GM23248 (cell line): ENCODE measurements at places on chromosomes 7 and 10. TPM values are rescaled to one million over a fixed set of nuclear protein-coding genes. Genes with fewer than 3 reads are reported as not detected.

GRCh38 chr7:28360739-28361138 is 51.6 kb upstream of the CREB5 start:
- DNase-seq: no peak

GRCh38 chr7:108112683-108113082 is 17.5 kb downstream of the LAMB4 start:
- DNase-seq: no peak

GRCh38 chr10:129958629-129959543 is 5.2 kb downstream of the EBF3 start:
- DNase-seq: no peak

PHKG1 gene
- 0.32 and 1.3 TPM in 2 replicates for total RNA-seq

GLI3 gene
- 2.0 and 4.0 TPM in 2 replicates for total RNA-seq

GRCh38 chr7:121083138-121083789 is 94.8 kb downstream of the CPED1 start:
- peak; percentile 87 for DNase-seq

FEZF1 gene
- total RNA-seq: not detected in 2 replicates

- DNase-seq: no peak
Measured at GRCh38 chr7:108014215-108014614, 11.3 kb upstream of the LAMB1 start.

GRCh38 chr10:31875608-31876007 is 53.0 kb downstream of the ARHGAP12 start:
- no peak for DNase-seq

DNA sequence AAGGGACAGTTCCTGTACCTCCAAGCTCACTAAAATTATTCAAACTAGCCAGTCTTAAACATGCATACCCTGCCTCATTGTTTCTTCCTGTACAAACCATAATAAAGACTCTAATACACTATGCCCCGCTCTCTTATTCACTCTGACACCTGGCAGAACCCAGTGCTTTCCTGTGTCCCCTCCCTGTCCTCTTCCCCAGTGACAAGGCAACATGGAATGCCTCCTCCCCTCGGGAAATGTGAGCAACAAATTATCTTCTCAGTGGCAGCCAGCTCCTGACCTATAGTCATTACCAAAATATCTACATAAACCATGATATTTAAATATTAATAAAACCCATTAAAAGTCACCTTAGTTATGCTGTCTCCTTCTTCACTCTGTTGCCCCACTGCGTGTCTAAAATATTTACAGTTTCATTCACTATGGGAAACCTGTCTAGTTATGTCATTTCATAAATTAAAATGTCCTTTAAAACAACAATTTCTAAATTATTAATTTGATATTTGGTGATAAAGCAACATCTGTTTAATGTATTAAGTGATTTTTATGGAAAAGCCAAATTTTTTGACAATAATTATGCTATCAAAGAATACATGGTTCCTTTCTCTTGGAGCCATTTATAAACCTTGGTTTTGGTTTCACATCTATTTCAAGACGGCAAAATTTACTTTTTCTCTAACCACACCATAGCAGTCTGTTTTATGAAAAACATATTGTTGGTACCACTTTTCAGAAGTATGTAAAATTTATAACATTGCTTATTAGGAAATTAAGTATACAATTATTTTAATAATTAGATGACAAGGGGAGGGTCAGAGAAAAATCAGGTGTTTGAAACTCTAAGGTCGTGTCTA is 1355.2 kb downstream of the XPNPEP1 start:
- peak; percentile 41 for DNase-seq

GRCh38 chr7:130926001-130926691 is 192.1 kb upstream of the KLF14 start:
- no peak for DNase-seq

DNA sequence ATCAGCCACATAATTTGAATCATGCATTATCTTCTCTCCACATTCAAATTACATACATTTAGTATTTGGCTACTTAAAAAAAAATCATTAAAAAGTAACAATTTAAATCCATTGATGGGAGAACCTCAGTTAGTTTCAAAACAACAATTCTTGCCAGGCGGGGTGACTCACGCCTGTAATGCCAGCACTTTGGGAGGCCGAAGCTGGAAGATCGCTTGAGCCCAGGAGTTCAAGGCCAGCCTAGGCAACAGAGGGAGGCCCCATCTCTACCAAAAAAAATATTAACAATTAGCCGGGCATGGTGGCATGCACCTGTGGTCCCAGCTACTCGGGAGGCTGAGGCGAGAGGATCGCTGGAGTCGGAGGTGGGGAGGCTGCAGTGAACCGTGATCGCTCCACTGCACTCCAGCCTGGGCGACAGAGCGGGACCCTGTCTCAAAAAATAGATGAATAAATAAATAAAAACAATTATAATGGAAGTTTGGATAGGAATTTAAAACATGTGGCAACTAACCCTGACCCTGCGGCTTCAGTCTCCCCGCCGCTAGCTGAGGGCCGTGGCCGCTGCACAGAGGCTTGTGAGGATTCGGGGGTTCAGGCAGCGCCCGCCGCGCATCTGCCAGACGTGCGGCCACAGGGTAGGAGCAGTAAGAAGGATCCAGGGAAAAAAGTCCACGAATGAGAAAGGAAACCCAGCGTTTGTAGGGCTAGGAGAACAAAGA is 1.1 kb upstream of the CSGALNACT2 start:
- peak; percentile 80 for DNase-seq

DNA sequence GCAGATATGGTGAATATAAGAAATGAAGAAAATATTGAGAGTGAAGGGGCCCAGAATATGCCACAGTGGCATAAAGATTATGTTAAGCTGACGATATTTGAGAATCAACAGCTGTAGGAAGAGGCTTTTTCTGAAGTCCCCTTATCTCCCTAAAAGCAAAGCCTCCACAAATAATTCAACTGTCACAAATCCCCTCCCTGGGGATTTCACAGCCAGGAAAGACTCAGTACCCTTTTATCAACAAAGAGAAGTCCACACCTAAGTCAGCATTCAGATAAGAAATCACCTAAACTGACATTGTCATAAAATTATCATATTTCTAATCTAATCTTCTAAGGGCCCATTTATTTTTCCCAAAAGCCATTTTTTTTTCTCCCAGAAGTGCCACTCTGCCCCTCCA is 284.9 kb upstream of the VWC2 start:
- no peak for DNase-seq

- no peak for DNase-seq
Measured at GRCh38 chr7:151810441-151811232, 66.3 kb downstream of the PRKAG2 start.

DNA sequence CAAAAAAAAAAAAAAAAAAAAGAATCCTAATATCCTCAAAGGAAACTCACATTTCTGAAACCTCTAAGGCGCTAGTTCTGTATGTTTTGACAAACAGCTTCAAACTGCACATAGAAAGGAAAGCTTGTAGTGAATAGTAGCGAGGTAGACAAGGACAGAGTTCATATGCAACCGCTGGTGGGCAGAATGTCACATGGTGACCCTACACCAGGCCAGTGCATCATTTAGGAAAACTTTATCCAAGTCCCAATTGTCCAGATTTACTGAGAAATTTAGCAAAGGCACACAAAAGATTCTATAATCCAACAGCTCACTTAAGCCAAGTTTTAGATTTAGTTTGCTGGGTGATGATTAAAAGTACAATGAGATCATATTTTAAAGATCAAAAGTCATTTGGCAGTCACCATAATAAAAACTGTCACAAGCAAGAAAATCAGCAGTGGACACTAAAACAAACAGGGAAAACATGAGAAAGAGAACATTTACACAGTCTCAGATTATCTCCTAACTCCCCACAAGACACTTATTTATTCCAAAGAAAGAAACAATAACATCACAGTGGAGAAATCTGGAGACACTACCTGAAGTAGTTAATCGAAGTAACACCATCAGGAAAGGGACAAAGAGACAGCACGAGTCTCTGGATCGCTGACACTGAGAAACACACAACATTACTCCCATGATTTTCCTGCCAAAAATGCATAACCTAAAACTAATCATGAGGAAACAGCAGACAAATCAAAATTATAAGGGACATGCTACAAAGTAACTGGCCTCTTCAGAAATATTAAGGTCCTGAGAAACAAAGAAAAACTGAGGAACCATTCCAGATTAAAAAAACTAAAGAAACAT is 20.2 kb downstream of the FAM204A start:
- DNase-seq: peak; percentile 35

RNF32 gene
- 1.1 TPM in 2 replicates for total RNA-seq

RPEL1 gene
- total RNA-seq: not detected in 2 replicates

CLDN15 gene
- total RNA-seq: 2.9 and 5.0 TPM in 2 replicates

PROSER2 gene
- total RNA-seq: 1.2 and 1.4 TPM in 2 replicates

BMPR1A gene
- total RNA-seq: 35.5 and 41.7 TPM in 2 replicates

DNA sequence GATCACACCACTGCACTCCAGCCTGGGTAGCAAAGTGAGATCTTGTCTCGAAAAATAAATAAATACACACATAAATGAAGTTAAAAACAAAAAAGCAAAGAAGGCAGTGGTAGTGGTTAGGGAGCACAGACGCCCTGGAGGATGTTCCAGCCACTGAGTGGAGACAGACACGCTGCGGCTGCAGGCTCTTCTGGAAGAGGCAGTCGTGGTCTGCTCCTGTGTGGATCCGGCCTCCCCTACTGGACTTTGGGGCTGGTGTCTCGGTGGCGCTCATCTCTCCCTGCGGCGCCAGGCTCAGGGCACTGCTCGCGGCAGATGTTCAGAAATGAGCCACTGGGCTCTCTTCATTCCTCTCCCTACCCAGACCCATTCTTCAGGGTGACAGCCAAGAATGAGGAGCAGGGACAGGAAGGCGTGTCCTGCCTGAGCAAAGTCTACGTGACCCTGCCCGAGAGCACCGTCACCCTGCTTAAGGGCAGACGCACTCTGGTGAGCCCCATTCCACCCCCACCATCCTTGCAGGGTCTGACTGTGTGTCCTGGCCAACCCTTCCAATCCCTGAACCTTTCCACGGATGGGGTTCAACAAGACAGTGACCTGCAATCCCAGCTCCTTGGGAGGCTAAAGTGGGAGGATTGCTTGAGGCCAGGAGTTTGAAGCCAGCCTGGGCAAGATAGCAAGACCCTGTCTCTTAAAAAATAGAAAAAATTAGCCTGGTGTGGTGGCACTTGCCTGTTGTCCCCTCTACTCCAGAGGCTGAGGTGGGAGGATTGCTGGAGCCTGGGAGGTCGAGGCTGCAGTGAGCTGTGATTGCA is 26.2 kb downstream of the ZAN start:
- no peak for DNase-seq
